ENCODE measurements at places on chromosomes 11 and 22.

- DNase-seq = no peak
These were observed 88.4 kb upstream of the GNAZ start for GRCh38 chr22:22981670-22982571.

- DNase-seq = no peak
These were observed 95.4 kb downstream of the TBC1D22A start for GRCh38 chr22:46857885-46858143.

DNA sequence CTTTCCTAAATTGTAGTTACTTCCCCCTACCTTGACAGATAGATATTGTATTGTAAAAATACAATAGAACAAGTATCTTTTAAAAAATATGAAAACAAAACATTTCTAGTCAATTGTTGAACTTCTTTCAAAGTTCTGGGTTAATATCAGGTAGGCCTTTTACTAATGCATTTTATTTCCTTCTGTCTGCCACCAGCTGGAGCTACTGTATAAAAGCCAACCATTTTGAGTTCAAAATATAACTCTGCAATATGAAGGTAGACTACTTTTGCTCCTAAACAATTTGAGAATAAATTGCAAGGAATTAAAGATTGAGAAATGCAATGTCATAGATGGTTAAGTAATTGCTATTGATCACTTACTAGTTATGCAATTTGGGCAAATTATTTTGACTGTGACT lies 22.1 kb upstream of the LIN7C start:
- DNase-seq = no peak

- no peak for DNase-seq
These were observed 1.6 kb upstream of the MFRP start for GRCh38 chr11:119347940-119348605.

GRCh38 chr11:66071381-66071801 lies 1.3 kb downstream of the PACS1 start:
- DNase-seq = peak; percentile 37

DNA sequence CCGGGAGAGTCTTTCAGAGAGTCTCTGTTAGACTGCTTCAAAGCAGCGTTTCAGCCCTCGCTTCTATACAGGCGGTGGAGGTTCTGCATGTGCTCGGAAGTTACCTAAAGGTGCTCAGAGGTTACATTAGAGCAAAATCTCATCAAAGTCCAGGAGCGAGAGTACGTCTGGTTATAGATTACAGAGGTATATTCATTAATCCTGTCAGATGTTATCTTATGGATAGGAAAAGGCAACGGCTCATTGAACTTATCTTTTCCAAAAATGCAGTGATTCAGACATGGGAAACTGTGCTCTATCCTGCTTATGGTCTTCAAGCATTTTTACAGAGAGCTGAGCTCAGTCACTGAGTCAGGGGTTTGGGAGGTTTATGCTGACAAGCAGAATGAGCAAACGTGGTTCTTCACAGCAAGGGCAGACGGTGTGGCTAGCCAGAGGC lies 9.1 kb upstream of the ZBED5 start:
- DNase-seq = no peak

DNA sequence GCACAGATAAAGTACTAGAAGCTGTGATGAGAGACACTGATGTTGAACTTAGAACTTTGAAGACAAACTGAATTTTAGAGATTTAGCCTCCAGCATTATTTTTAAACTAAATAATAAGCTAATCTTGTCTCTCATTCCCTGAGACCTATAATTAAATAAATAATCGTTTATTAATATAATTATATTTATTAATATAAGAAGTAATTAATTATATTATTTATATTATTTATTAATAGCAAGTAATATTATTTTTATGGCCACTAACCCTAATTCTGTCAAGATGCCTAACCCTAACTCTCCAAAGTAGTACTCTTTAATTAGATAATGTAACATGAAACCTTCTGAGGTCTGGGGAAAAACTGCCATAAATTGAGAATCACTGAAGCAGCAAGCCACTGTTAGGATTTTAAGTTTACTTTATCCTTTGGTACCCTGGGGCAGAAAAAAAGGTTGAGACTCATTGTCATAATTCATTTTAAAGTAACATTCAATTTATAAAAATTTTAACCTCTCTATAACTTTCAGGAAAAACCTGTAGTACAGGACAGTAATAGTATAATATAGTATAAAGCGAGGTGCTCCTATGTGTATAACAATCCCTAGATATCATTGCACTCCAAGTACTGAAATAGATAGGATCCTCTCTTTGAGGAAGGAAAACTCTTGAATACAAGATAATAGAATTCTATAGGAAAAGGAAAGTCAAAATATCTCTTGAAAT lies 85.4 kb downstream of the TTC28 start:
- no peak for DNase-seq

GRCh38 chr11:50181334-50181733 lies 148.7 kb downstream of the OR4C45 start:
- no peak for DNase-seq

GRCh38 chr22:42156598-42156997 lies 26.0 kb upstream of the CYP2D6 start:
- no peak for DNase-seq

- no peak for DNase-seq
These were observed 2.2 kb upstream of the VWCE start for GRCh38 chr11:61297341-61297740.

DNA sequence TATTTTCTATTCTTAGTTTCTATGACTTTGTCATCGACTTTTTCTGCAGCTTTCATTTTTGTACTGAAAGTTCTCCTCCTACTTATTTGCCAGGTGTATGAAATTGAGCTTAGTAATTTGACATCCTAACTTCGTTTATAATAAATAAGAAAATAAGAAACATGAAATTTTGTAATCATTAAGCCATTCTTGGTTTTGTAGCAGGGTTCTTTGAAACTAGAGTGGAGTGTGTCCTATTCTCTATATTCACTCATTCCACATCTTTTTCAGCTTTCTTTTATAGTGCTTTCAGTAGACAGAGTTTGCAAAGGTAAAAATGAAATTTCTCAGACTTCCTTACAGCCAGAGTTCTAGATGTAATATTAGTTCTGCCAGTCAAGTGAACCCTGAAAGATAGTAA lies 47.8 kb downstream of the FANCF start:
- no peak for DNase-seq

- DNase-seq = no peak
These were observed 35.9 kb upstream of the MYEOV start for GRCh38 chr11:69257838-69258658.

GRCh38 chr11:76200006-76200940 lies 6.0 kb downstream of the WNT11 start:
- DNase-seq = no peak

- DNase-seq = peak; percentile 7
These were observed 46.0 kb downstream of the PPARA start for GRCh38 chr22:46196278-46196677.

- no peak for DNase-seq
These were observed 3.2 kb upstream of the STK33 start for GRCh38 chr11:8597182-8597581.

- DNase-seq = no peak
These were observed 3.8 kb downstream of the SMTNL1 start for GRCh38 chr11:57541169-57541568.

DNA sequence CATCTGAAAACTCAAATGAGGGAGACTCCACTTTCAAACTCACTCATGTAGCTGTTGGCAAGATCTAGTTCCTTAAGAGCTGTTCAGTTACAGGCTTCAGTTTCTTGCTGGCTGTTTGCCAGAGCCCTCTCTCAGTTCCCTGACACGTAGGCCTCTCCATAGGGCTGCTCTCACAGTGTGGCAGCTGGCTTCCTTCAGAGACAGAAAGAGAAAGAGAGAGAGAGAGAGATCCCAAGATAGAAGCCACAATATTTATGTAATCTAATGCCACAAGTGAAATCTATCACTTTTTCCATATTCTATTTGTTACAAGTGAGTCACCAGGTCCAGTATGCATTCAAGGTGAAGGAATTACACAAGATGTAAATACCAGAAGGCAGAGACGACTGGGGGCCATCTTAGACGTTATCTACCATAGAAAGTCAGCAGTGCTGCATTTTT lies 168.8 kb downstream of the RCN1 start:
- DNase-seq = peak; percentile 3

DNA sequence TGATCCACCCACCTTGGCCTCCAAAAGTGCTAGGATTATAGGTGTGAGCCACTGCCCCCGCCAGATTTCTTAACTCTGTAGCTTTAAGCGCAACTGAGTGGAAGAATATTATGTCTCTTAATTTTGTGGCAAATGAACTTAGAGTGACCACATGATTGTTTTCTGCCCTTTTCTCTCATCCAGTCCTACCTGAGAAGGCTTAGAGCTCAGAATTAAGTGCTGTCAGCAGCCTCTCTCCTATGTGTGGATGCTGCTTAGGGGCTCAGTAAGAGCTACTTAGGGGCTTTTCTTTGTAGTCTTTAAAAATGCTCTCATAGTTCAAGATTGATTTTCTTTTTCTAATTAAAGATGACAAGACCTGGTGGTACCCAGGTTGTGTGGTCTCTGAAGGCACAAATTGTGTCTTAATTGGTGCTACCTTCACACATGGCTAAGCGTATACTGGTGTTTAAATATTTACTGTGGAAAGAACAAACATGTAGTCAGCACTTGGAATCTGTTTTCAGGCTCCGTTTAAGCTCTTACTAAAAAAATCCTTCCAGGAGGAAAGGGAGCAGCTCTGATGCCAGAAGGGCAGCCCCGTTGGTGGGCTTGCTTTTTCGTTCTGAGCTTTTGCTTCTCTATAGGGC lies 59.3 kb downstream of the DEPDC5 start:
- no peak for DNase-seq

- DNase-seq = no peak
These were observed 17.5 kb upstream of the TEF start for GRCh38 chr22:41364233-41364632.

- DNase-seq = no peak
These were observed 34.3 kb upstream of the CFAP300 start for GRCh38 chr11:102012946-102013345.

GRCh38 chr11:84173078-84173477 lies 886.9 kb upstream of the CCDC90B start:
- no peak for DNase-seq

DNA sequence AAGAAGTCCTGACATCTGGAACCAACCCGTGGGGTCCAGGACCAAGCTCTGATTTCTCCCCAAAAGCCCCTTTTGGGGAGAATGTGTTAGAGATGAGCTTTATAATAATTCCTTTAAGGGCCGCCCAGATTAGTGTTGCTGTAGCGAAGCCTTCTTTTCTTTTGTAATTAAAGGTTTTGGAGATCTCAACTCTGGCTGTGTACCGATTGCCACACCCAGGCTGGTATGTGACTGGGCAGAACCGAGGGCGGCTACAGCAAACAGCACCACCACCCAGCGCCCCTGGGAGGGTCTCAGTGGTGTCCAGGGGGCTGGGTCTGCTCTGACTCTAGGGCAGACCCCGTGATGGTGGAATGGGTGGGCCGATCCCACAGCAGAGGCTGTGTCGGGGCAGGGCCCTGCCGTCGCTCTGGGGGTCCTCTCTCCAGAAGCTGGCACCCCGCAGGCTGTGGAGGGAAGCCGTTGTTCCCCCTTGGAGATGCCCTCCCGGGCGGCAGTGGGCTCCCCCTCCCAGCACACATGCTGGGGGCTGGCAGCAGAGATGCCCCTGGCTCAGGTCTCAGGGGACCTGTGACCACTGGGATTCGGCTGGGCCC lies 31.0 kb downstream of the TPCN2 start:
- DNase-seq = no peak

DNA sequence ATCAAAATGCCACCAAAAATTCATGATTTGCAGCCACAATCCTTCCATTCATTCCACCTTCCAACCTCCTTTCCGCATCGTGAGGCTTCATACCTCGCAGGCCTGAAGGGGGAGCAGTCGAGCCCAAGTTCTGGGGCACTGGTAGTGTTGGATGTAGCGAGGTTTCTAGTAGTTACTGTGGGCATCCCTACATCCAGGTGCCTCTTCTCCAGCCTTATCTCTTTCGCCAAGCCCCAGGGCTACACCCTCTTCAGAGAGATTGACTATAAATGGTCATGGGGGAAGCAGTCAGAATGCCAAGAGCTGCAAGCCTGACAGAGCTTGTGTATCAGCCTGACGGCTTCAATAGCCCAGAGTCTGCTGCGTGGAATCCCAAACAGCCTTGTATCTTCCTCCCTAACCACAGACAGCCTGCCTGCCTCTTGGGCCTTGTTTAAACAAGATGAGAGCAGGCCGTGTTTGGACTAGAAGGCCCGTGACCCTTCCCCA lies 28.9 kb downstream of the CLMP start:
- DNase-seq = peak; percentile 32

DNA sequence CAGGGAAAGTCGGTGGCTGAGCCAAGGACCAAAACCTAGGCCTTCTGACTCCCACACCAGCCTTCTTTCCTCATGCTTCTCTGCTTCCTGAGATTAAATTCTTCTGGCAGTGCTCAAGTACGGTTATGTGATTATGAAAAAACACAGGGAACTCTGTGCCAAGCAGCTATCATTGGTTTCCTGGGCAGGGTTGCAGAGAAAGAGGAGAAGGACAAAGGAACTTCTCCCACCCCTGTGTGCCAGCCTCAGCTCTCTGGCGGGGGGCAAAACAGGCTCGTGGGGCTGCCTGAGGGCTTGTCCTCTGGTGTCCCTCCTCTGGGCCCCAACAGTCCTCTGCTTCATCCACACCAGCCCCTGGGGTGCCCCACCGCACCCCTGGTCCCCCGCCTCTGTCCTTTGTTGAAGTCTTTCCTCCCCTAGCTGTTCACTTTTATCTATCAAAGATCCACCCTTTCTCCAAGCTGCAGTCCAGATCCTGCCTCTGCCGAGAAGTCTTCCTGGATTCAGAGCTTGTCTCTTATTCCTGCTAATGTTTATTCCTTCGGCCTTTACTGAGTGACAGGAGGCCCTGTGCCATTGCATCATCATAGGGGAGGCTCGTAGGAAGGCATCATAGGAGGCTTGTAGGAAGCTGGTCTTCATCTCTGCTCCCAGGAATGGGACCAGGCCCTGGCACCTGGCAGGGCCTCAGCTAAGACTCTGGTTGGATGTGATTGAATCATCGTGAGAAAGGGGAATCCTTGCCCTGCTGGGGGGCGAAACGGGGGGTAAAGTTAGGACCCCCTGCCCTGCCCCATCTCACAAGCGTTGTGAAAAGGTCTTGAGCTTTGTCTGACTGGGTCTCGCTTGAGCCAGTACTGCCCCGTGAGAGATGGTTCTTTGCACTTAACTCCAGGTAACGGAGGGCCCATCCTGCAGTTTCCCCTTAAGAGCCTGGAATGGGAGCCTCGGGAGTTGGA lies 11.5 kb upstream of the FTH1 start:
- DNase-seq = no peak

DNA sequence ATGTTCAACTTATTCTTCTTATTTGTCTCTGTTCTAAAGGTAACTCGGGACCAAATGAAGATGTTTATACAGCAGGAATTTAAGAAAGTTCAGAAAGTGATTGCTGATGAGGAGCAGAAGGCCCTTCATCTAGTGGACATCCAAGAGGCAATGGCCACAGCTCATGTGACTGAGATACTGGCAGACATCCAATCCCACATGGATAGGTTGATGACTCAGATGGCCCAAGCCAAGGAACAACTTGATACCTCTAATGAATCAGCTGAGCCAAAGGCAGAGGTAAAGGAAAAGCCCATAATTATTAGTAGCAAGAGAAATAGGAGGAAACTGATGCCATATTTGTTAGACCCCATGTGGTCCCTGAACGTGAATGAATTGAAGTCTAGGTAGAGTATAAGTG lies 63.3 kb downstream of the TRIM44 start:
- DNase-seq = no peak

- DNase-seq = no peak
These were observed 235.0 kb downstream of the MIAT start for GRCh38 chr22:26892166-26893041.

- DNase-seq = peak; percentile 89
These were observed 7.4 kb downstream of the USP2 start for GRCh38 chr11:119373921-119374631.

Measured in cerebellar cortex (tissue), 1 donor.